H54 (cell line): ENCODE measurements at places on chromosomes 13 and 19.

DNA sequence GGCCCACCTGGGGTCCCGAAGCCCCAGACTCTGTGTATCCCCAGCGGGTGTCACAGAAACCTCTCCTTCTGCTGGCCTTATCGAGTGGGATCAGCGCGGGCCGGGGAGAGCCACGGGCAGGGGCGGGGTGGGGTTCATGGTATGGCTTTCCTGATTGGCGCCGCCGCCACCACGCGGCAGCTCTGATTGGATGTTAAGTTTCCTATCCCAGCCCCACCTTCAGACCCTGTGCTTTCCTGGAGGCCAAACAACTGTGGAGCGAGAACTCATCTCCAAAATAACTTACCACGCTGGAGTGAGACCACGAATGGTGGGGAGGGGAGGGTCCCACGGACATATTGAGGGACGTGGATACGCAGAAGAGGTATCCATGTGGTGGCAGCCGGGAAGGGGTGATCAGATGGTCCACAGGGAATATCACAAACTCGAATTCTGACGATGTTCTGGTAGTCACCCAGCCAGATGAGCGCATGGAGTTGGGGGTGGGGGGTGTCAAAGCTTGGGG lies 1.0 kb upstream of the ICAM5 start:
- peak; percentile 46 for DNase-seq

GRCh38 chr19:50896591-50897190 lies 14.5 kb downstream of the KLK4 start:
- DNase-seq = no peak

GRCh38 chr13:77863144-77863543 lies 55.5 kb downstream of the EDNRB start:
- DNase-seq = no peak

GRCh38 chr13:75415694-75416093 lies 66.3 kb downstream of the TBC1D4 start:
- DNase-seq = no peak

- DNase-seq = no peak
These were observed 503.4 kb downstream of the TBC1D4 start for GRCh38 chr13:74978591-74978990.

DNA sequence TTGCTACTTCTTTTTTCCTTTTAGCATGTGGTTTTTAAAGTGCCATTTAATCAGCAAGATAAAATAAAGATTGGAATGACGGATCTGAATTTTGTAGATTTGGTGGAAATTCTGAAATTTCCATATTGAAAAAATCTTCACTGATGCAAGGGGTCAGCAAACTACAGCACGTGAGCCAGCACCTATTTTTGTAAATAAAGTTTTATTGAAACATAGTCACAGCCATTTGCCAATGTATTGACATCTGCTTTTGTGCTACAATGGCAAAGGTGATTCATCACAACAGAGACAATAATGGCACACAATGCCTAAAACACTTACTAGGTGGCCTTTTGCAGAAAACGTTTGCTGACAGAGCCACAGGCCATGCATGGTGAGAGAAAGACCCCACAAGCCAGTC lies 226.4 kb downstream of the ABCC4 start:
- no peak for DNase-seq

DNA sequence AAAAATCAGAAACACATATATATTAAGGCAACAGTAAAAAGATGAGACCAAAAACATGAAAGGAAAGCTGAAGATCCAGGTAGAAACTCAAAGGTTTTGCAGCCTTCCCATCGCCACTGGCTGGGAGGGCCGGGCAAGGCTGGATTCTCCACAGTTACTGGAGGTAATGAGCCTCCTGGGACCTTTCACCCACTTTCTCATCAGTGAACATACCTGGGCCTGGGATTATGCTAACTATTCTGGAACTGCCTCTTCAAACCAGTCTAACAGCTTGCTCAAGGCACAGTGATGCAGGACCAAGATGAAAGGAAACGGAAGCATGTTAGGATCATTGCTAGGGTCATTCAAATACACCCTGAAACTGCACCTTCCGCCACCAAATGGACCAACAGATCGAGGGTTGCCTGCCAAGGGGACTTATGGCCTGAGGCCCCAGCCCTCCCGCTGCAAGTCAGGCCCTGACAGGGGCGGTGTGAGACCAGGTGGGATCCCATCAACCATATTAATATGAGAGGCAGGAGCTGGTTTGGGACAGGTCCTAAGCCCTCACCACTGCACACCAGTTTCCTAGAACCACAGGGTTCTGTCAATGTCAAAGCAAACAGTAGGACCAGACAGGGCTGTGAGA lies 28.4 kb upstream of the ATP12A start:
- DNase-seq = no peak

GRCh38 chr13:36530861-36531590 lies 98.7 kb downstream of the CCNA1 start:
- no peak for DNase-seq

DNA sequence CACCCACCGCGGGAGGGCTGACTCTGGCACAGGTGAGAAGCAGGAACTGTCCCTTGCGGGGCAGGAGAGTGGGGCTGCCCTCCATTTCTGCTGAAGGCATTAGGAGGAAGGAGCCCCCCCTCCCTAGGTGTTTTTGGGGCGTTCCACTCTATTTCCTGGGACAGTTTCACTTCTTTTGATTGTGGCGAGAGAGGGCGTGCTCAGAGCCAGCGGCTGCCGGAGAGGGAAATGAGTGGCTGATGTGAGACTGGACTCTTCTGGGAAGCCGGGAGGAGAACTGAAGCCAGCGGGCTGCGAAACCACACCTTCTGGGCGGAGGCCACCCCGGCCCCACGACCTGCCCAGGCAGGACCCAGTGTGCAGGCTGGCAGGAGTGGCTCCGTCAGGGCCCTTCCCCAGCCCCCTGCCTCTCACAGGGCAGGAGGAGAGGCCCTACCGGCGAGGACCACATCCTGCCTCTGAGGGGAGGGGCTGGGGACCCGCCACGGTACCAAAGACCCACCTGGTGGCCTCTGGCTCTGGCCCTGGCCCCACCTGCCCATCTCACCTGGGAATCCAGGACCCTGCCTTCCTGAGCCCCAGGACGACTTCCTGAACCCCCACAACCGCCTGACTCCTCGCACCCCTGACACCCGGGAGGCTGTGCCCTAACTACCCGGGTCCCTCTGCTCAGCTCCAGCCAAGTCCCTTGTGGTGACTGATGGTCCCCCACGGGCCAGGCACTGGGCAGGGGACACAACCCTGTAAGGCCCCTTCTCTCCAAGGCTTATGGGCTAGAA lies 25.9 kb downstream of the MPND start:
- no peak for DNase-seq

DNA sequence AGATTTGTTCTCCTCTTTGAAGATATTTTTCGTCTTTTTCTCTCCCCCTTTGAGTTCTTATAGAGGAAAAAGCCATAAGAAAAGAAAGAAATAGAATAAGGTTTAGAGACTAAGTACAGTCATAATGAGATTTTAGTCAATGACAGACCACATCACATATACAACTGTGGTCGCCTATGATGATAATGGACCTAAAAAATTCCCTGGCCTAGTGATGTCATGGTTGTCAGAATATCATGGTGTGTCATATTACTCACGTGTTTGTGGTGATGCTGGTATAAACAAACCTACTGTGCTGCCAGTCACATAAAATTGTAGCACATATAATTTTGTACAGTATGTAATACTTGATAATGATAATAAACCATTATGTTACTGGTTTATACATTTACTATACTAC lies 1096.1 kb downstream of the OLFM4 start:
- no peak for DNase-seq

GRCh38 chr19:51338563-51339312 lies 3.2 kb downstream of the VSIG10L start:
- DNase-seq = peak; percentile 88

GRCh38 chr19:40249781-40250180 lies 23.3 kb upstream of the CCNP start:
- DNase-seq = no peak

GRCh38 chr19:41426952-41427646 lies at the start of gene B3GNT8:
TSS of gene B3GNT8 (minus strand) at chr19:41427374. CDS start at chr19:41426778, 596 bp downstream.
- DNase-seq = no peak

GRCh38 chr19:49472936-49473335 lies 1.1 kb upstream of the FLT3LG start:
- DNase-seq = no peak

DNA sequence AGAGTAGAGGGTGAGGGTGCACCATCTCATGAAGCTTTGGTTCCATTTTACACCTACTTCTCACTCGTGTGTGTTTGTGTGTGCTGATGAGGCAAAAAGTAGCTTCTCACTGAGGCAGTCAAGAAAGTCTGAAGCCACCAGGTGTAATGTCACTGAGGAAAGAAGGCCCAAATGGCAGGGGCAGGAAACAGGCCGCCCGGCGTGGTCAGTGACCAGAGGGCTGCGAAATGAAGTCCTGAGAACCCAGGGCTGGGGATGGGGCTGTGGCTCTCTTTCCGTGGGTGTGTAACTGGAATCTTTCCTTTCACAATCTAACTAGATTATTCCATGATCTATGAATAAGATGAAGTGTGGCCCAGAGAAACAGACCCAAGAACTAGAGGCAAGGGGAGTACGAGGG lies 25.5 kb upstream of the TFDP1 start:
- DNase-seq = no peak

- no peak for DNase-seq
These were observed 827.7 kb upstream of the PCDH9 start for GRCh38 chr13:68057836-68058235.

DNA sequence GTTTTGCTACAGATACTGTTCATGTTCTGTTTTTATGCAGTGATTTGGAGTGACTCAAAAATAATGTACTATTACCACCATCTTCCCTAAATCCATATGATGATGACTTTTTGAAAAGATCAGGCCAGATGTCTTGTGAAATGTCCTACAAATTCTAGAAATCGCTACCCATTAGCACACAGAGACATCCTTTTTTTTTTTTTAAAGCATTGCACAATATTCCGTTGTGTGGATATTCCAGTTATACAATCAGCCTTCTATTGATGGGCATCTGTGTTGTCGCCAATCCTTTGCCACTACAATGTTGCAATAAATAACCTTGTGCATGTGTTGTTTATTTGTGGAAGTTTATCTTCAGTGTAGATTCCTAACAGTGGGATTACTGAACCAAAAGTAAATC lies 24.5 kb downstream of the ZDHHC20 start:
- no peak for DNase-seq

- DNase-seq = no peak
These were observed 14.8 kb downstream of the BRD4 start for GRCh38 chr19:15317392-15318071.

GRCh38 chr13:31334547-31334946 lies 134.8 kb downstream of the B3GLCT start:
- DNase-seq = no peak

- no peak for DNase-seq
These were observed 48.7 kb upstream of the MYCBP2 start for GRCh38 chr13:77375560-77376108.

- DNase-seq = no peak
These were observed 11.2 kb downstream of the EGLN2 start for GRCh38 chr19:40810160-40810559.

DNA sequence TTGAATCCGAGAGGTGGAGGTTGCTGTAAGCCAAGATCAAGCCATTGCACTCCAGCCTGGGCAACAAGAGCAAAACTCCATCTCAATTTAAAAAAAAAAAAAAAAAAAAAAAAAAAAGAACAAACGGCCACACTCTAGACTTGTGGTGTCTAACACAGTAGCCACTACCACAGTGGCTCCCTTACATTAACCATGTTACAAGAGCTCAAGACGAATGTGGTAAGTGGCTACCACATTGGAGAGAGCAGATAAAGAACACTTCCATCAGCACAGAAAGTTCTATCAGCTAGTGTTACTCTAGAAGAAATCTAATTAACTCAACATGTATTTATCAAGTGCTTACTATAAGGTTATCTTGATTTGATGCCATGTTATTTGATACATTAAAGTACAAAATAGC lies 11.5 kb downstream of the XPO4 start:
- DNase-seq = no peak

- no peak for DNase-seq
These were observed 13.5 kb downstream of the TUBGCP3 start for GRCh38 chr13:112574416-112574815.

DNA sequence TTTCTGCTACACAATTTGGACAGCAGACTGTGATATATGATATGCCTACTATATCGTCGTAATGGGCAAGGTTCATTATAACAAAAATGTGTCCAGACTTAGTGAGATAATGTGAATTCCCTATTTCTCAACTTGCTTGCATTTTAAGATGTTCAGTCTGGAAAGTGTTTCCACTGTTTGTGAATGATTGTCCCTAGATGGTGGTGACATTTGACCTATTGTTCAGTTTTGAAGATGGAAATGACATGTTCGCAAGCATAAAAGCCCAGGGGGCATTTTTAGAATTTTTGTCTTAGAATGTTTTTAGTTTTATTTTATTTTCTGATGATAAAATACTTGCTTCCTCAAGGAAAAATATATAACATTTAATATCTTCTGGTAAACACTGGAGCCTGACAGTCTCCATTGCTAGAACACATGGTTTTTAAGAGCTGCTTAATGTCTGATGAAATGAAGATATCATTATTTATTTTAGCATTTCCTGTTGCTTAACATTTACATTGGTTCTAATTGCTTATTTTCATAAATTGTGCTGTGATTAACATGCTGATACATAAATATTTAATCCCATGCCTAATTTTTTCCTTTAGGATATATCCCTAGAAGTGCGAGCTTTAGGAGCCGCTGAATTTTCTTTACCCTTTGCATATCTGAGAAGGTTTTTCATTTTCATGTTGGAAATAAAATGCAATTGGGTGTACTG lies 27.1 kb downstream of the MBNL2 start:
- DNase-seq = no peak

DNA sequence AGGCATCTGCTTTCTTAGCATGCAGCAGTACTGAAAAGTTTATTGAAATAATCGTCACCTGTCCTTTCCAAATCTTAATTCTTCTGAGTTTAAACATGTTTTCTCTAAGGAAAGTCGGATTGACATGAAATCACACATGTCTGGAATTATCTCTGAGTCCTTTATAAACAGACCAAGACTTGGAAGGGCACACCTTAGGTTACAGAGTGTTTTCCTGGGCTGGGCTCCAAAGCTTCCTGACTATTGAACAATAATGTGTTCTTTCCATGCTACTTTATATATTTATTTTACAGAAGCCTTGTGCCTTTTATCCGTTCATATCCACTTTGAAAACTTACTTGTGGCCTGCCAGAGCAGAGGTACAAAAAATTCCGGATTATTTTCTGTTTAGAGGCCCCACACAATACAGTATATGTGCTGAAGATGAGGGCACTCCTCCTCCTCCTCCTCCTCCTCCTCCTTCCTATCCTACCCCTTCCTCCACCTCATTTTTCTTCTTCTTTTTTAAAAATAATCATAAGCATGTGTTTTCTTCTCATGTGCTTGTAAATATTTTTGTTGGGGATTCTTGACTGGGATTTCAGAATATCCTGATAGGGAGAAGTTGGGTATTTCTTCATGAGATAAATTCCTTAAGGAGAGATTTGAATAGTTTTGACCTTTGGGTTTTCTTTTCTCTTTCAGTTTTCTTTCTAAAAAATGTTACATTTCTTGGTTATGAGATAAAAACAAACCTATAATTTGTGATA lies 52.3 kb downstream of the LRCH1 start:
- no peak for DNase-seq
